Esophagus mucosa (tissue), 1 donor: ENCODE measurements at places on chromosomes 2 and 18. TPM values are rescaled to one million over a fixed set of nuclear protein-coding genes. Genes with fewer than 3 reads are reported as not detected.

Gene HOXD8
- 0.88 TPM for total RNA-seq

Gene IL1A
- total RNA-seq: 9.4 TPM

Gene VIT
- 2.6 TPM for total RNA-seq

Gene RNF125
- 1.8 TPM for total RNA-seq

Gene CCDC74B
- 0.40 TPM for total RNA-seq

Gene OTOS
- total RNA-seq: not detected

Gene RNF138
- total RNA-seq: 19.5 TPM

Gene AMER3
- not detected for total RNA-seq

Gene MPP4
- not detected for total RNA-seq

Gene SCYGR4
- total RNA-seq: not detected

GRCh38 chr2:186325827-186326535 lies 160.1 kb upstream of the ZC3H15 start:
- no peak for ATAC-seq

GRCh38 chr18:7174344-7175095 lies 56.4 kb upstream of the LRRC30 start:
- peak; percentile 41 for ATAC-seq

DNA sequence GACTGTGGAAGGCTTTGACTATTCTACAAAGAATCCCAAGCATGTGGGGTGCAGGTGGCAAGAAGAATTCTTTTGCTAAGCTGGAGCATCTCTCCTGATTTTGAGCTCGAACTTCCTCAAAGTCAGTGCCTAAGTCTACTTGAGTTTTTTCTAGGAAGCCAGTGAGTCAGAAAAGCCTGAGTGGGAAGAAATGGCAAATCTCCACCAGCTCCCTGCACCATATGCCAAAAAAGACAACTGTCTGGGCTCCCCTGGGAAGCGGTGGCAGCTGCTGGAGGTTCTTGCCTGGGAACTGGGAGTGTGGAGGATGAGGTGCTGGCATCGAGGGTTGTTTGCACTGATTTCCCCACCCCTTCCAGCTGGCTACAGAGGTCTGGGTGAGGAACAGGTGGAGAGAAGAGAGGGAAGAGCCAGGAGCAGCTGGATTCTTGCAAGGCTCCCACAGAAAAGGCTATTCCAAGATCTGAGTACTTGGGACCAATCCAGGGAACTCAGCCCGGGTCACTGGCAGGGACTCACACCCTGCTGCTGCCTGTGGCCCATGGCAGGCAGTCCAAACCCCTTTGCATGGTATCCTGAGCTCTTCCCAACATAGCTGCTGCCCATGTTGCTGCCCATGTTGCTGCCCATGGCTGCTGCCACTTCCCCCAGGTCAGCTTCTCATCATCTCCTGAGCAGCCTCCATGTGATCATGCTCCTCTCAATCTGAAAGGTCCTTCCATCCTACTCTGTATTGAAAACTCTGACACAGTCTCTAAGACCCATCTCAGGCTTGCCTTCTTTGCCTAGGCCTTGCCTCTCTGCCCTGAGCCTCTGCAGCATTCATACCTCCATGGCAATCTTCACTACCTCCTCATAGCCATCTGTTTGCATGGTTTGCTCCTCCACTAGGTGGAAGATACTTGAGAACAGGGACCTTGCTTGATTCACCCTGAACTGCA lies 128.3 kb upstream of the SPATS2L start:
- ATAC-seq: no peak

DNA sequence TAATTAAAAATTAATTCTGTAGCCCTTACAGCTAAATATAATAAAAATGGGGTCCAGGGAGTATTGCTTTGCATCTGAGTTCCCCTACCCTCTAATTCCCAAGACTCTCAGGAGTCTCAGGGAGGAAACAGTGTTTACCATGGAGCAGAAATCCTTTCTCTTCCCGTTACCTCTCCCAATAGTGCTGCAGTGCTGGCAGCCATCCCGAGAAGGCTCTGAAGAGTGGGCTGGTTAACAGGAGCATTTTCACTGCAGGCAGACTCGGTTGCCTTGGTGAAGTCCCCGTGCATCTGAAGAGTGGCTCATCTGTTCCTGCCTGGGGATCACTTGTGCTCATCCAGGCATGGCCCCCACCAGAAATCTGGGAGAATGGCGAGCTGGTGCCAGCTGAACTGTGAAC lies 41.8 kb upstream of the TMEM178A start:
- ATAC-seq: no peak

GRCh38 chr18:74342416-74343043 lies 26.9 kb downstream of the C18orf63 start:
- ATAC-seq: no peak

GRCh38 chr2:190318931-190319554 lies 583 bp downstream of the HIBCH start:
- peak; percentile 23 for ATAC-seq

DNA sequence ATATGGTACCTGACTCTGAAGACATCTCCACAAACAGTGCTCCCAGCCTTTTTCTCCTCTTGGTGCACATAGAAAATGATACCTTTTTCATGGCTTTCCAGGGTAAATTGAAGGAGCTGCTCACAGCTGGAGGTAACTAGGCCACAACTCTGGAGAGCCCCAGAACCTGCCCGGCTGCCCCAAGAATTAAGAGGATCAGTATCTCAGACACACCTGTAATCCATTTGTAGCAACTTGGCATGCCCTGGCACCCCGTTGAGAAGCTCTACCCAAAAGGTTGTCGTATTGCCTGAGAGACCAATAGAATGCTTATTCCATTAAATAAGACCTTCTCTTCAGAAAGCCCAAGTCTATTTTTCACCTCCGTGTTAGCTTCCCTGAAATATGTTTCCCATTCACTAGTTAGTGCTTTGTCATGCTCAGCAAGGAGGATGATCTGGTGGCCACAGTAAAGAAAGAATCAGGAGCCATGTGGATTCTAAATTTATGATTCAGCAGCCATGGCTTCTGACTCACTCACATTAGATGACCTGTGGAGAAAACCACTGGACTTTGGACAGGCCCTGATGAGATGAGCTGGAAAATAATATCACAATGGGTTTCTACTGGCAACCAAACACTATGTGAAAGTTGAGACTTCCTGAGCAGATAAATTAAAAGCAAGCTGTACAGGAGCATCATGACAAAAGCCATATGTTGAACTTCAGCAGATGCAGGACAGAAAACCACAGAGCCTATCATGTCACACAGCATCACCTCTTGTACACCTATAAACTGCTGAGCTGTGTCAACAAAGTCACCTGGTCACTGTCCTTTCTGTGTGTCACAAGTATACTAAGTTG lies 253.3 kb upstream of the OSR1 start:
- no peak for ATAC-seq

DNA sequence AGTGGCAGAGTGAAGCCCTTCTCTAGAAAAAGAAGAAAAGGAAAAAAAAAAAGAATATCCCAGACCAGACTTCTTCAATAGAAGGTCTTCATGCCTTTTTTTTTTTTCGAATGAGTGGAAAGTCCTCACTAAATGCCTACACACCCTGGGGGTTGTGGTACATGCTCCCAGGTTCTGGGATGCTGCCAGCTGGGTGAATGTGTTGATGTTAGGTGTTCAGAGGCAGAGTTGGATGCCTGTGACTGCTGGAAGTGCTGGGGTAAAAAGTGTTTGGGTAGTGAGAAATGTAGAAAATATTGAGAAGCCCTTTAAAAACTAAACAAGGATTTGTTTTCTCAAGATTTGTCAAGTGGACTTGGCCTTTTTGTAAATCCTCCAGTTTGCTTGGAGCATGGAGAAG lies 318.6 kb downstream of the SLC4A3 start:
- no peak for ATAC-seq

DNA sequence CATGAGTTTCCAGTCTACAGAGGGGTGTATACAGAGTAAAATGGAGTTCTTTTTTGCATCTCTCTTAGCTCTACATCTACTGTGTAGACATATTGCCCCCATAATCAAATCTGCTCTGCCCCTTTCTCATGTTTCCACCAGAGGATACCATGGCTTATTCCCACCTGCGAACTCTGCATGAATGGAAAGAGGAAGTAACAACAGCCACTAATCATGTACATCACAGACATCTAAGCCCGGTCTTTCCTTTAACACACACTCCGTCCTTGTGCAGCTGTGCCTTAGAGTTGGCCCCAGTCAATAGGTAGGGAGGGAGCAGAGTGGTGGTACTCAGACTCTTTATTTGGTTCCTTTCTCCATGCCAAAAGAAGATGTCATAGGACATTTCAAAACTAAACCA lies 147.3 kb upstream of the NRP2 start:
- no peak for ATAC-seq

- ATAC-seq: no peak
Observed at GRCh38 chr2:106869512-106870275, 16.3 kb downstream of the ST6GAL2 start.

- peak; percentile 82 for ATAC-seq
Observed at GRCh38 chr18:9287036-9287435, 47.5 kb upstream of the TWSG1 start.

GRCh38 chr18:8936619-8937018 lies 165.9 kb upstream of the NDUFV2 start:
- ATAC-seq: no peak

GRCh38 chr2:167293172-167293781 lies 405.0 kb downstream of the XIRP2 start:
- ATAC-seq: no peak

DNA sequence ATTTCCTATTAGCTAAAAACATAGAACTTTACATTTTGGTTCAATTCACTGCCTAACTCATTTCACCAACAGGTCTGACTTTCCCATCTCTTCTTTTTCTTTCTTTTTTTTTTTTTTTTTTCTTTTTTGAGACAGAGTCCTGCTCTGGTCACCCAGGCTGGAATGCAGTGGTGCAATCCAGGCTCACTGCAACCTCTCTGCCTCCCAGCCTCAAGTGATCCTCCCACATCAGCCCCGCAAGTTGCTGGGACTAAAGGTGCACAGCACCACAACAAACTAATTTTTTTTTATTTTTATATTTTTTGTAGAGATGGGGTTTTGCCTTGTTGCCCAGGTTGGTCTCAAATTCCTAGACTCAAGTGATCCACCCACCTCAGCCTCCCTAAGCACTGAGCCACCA lies 57.8 kb upstream of the HNRNPA3 start:
- ATAC-seq: no peak

DNA sequence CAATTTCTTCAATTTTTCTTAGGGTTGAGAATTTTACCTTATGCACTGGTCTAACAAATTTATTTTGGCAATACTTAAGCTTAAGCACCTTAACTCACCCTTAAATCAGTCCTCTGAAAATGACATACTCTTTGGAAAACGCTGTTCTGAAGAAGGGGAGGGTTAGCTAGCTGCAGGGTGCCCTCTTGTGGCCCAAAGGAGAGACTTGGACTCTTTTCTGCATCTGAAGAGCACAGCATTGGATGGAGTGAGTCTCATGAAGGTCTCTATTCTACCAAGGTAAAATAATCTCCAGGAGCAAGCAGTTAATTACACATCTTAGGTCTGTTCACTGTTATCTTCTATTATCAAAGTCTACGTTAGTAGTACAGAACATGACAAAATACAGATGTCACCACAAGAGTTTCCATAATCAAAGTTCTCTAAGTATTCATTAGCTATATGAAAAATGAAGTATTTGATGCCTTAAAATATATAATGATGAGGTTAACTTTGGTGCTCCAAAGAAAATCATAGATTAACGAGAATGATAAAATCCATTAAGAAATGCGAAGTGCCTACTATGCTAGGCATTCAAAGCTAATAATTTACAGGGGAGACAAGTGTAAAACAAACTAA lies 24.4 kb downstream of the PUM2 start:
- peak; percentile 68 for ATAC-seq

- ATAC-seq: no peak
Observed at GRCh38 chr2:136143603-136144451, 25.9 kb upstream of the CXCR4 start.

GRCh38 chr18:22840606-22841144 lies 92.5 kb upstream of the RBBP8 start:
- ATAC-seq: no peak

GRCh38 chr2:217919781-217920351 lies 82.9 kb downstream of the TNS1 start:
- no peak for ATAC-seq

DNA sequence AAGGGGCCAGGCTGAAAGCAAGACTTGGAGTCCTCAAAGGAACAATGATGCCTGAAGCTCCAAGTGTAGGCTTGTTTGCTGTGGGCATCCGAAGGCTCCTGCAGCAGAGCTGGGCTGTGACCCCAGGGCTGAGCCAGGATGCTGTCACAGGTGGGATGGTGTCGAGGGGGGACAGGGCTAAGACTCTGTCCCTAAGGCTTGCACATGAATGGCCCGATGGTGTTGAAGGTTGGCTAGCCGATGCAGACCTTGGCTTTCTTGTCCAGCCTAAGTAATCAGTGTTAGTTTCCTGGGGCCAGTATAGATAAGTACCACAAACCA lies 251.0 kb downstream of the NDUFA10 start:
- no peak for ATAC-seq

DNA sequence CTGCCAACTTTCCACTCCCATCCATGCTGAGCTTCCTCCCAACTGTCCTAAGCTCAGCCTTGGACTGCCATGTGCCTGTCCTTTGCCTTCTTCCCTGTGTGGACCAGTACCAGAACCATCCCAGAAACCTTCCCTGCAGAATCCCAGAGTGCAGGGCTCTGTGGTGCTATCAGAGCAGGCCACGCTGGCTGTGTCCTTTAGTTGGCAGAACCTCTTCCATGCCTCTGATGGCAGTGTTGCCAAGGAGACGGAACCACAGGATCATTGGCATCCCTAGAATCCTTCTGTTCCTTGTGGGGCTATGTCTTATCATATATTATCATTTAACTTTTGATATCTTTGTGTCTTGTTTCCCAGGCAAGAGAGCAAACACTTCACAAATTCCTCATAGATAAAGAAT lies 73.0 kb upstream of the NOSTRIN start:
- ATAC-seq: no peak

DNA sequence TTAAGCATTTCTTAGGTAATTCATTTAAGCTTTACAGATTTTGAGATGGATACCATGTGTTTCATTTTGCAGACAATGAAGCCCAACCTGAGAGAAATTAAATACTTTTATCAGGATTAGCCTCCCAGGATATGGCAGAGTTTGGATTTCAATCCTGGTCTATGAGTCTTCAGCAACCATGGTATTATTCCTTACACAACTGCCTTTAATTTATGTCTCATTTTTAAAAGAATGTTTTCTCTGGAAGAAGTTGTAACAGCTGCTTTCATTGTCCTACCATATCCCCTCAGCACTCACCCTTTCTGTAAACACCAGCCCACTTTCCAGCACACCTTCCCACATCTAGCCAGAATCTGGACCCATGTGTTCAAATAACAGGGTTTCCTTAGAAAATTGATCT lies 863.7 kb upstream of the VRK2 start:
- ATAC-seq: no peak

GRCh38 chr2:6554466-6554865 lies 311.2 kb downstream of the CMPK2 start:
- no peak for ATAC-seq

DNA sequence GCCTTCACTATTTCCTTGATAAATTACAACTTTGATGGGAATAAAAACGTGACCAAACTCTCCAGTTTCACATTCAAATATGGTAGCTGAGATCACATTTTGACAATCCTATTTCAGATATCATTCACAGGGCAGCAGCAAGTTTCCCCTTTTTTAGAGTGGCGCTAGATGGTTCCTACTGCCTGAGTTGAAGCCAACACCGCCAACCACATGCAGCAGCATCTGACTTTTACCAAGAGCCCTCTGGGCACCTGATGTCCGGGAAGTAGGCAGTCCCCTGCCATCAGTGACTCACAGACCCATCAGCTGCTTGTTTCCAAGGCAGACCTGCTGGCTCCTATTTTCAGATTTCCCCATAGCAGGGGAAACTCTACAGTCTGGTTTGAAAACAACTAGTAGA lies 4.0 kb upstream of the MREG start:
- ATAC-seq: peak; percentile 72
